ENCODE measurements at places on chromosomes 1 and 21. TPM values are rescaled to one million over a fixed set of nuclear protein-coding genes. Genes with fewer than 3 reads are reported as not detected.

DNA sequence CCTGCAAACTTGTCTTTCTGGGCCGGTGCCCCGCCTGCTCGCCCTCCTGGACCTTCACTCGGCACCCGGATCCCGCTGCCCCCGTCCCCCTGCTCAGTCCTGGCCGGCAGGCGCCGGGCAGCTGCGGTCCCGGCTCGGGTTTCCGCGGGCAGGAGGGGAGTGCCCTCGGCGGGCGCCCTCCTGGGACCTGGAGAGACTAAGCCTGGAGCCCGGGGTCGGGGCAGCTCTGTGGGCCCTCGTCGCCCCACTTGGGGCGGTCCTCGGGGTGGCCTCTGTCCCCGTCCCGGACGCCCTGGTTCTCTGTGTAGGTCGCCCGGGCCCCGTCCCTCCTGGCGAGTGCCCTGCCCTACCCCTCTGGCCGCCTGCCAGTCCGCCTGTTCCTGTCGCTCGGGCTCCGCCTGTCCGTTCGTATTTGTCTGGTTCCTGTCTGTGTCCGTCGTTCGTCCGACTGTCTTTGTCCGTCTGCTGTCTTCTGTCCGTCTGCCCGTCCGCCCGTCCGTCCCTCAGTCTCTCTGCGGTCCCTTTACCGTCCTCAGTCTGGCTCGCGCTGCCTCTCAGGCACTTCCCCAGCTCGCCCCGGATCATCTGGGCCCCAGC, 490 bp downstream of the SERINC2 start:
- H3K4me1 ChIP-seq, result peaks cover 33% of the 10 kb centered on the region
- H3K27me3 ChIP-seq, result no peaks in the 10 kb centered on the region
- peak overlapping the region; percentile 92 for H3K4me3 ChIP-seq
- peak overlapping the region; percentile 78 for H3K27ac ChIP-seq

The S100A11 gene
- 21.3 TPM for total RNA-seq

The SLAMF9 gene
- total RNA-seq, result not detected

- no peak for DNase-seq
- peaks cover 2% of the 10 kb centered on the region for H3K27me3 ChIP-seq
- no peaks in the 10 kb centered on the region for H3K4me1 ChIP-seq
- no peak overlapping the region for H3K4me3 ChIP-seq
Measured at GRCh38 chr1:25086518-25087079, 145.7 kb downstream of the SYF2 start.

DNA sequence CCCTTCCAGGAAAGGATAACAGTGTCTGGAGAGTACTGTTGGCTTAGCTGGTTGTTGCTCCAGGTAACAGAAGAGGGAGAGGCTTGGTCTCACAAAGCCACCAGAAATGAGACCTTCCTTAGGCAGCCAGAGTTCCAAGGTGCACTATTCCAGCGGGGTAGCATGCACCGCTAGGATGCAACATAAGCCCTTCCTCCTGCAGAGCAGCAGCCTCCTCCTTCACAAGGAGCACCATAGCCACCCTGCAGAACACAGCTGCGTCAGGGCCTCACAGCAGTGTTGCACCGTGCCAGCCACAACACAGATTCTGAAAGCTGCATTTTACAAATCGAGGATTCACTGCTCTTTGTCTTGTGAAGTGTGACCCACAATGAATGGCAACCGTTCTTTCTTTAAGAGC, 142.0 kb downstream of the CLIC6 start:
- peak overlapping the region; percentile 0 for H3K27ac ChIP-seq
- no peaks in the 10 kb centered on the region for H3K27me3 ChIP-seq
- DNase-seq, result no peak

GRCh38 chr1:72166426-72166825, 115.9 kb downstream of the NEGR1 start:
- no peaks in the 10 kb centered on the region for H3K4me1 ChIP-seq
- no peaks in the 10 kb centered on the region for H3K36me3 ChIP-seq
- no peak for DNase-seq

DNA sequence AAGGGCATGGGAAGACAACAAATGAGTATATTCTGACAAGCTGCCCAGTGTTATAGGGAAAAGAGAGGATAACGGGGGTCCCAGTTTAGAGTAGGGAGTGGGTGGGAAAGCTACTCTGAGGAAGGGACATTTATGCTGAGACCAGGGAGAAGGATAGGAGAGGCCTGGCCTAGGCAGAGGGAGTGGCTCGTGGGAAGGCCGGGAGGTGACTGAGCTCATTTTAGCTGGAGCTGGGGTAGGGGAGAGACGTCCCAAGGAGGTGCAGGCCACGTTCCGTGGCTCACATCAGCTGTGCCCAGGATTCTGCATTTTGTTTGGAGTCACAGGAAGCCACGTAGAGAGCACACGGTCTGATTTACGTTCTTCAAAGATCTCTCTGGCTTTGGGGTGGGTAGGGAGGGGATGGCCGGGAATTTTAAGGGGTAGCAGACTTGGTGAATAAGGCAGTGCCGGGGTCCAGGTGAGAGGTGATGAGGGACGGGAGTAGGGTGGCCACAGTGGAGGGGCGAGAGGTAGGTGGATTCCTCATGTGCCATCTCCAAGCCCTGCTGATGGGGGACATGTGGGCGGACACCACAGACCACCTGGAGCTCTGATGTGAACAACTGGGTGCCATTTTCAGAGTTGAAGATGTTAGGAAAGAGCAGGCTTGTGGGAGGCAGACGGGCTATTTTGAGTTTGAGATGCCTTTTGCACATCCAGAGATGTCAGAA, 4.7 kb downstream of the TINAGL1 start:
- H3K27me3 ChIP-seq, result no peaks in the 10 kb centered on the region
- H3K4me3 ChIP-seq, result no peak overlapping the region
- no peak overlapping the region for H3K27ac ChIP-seq
- H3K4me1 ChIP-seq, result peaks cover 28% of the 10 kb centered on the region
- peaks cover 5% of the 10 kb centered on the region for H3K36me3 ChIP-seq
- no peak for DNase-seq

The ADGRL2 gene
- total RNA-seq, result 61.4 TPM

GRCh38 chr1:14039582-14040430, 339.8 kb downstream of the PRDM2 start:
- H3K4me1 ChIP-seq, result no peaks in the 10 kb centered on the region
- no peak overlapping the region for H3K27ac ChIP-seq
- H3K36me3 ChIP-seq, result no peaks in the 10 kb centered on the region
- no peak overlapping the region for H3K4me3 ChIP-seq
- no peaks in the 10 kb centered on the region for H3K27me3 ChIP-seq
- no peak for DNase-seq

DNA sequence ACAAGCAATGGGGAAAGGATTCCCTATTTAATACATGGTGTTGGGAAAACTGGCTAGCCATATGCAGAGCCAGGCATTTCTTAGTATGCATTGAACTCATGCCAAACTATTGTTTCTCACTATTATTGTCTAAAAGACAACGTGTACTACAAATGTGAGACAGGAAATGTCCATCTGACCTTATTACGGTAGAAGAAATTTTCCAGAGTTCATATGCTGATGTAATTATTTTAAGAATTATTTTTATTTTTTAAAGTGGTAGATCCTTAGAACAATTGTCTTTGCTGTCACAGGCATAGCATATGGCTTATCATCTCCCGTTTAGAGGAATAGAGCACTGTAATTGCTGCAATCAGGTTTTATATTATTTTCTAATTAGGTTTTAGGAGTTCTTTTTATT, 75.2 kb upstream of the S1PR1 start:
- H3K36me3 ChIP-seq, result no peaks in the 10 kb centered on the region
- no peaks in the 10 kb centered on the region for H3K27me3 ChIP-seq

The CHODL gene
- under 0.01 TPM for total RNA-seq
